PC-9 (cell line): ENCODE measurements at places on chromosomes 2 and 18. TPM values are rescaled to one million over a fixed set of nuclear protein-coding genes. Genes with fewer than 3 reads are reported as not detected.

GCG gene
- not detected in 2 replicates for total RNA-seq

DNA sequence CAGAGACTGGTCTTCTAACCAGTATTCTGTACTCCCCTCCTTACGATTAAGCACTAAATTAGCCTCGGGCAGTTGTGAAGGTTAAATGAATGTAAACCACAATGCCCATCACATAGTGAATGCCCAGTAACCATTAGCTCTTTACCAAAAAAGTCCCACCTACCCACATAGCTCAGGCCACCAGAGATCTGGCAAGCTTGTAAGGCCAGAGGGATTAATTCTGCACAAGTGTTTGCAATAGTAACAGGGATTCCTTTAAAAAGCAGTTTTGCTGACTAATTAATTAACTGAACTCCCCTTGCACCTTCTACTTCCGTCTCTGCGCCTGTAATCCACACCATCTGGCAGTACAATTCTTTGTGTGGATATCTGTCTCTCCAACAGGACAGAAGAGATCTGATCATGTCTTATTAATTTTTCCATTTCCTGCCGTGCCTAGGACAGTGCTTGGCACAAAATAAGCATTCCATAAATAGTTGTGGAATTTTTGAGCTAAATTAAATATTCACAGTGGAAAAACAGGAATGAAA is 36.2 kb upstream of the IGFBP2 start:
- no peak for DNase-seq

DNA sequence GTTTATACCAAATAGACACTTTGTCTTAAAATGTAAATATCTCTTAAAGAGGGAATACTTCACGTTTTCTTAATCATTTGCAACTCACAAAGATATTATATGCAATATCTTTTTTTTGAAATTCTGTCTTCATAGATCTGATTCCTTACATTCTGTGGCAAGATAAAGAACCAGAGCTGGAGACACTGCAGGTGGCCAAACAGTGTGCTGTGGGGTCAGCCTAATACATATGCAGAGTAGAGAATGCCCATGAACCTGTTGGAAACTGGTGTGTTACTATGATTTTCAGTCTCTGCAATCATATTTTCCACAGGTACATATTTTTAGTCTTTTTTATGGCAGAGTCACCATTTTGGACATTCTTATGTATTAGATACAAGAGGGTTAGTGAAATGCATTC is 229.6 kb upstream of the CHST9 start:
- DNase-seq = no peak

GRCh38 chr2:228819701-228820100 is 451.4 kb downstream of the PID1 start:
- DNase-seq = no peak

DNA sequence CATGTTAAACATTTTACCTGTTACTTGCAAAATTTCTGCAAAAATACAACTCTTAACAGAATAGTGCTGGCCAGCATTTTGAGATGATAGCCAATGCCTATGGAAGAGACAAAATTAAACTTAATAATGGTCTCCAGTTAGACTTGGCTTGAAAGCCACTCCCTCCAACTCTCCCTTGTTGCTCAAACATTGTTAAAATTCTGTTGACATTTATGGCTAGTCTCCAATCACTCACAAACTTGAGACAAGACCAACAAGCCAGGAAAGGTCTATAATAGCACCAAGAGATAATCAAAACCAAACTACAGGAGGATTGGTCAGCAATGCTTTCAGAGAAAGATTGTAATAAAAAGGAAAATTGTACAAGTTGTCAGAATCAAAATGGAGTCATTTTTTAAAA is 770.7 kb upstream of the NXPH2 start:
- no peak for DNase-seq

GRCh38 chr2:225398372-225398771 is 1.1 kb upstream of the NYAP2 start:
- DNase-seq = no peak

DNA sequence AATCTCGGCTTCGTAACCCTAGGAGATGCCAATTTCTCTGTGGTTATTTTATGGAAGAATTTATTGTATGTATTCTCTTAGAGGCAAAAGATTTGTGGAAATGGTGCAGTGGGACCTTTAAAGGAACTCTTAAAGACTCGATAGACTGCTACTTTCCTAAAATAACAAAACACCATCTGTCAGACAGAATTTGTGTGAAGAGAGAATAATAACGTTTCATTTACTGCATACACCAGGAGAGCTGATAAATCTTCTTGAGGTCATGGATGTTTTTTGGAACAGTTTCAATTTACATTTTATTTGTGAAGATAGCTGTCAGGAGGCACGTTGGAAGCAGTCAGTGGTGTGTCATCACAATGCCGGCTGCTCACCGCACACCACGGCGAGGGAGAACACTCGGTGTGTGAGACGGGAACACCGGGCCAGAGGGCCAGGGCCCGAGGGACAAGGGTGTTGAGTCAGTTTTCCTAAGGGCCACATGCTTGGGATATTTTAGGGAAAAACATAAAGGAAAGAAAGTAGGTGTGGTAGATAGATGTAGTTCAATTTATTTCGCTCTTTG is 1681.0 kb upstream of the DDX18 start:
- no peak for DNase-seq

C2orf15 gene
- 16.9 and 18.0 TPM in 2 replicates for total RNA-seq

NOSTRIN gene
- total RNA-seq = 0.48 and 0.68 TPM in 2 replicates

DNA sequence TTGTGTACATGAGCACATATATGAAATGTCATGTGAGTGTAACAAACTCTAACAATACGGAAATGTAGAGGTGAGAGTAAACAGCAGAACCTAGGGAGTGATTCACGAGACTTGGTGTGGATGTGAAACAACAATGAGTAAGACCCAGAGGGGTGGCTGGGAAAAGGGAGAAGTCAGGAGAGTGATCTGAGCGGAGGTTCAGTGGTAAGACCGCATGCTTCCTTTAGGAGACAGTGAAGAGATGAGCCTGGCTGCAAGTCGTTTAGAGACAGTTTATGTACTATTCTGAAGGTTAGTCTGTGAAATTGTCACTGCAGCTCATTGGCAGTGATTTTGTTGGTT is 150.6 kb downstream of the PRPF40A start:
- no peak for DNase-seq

DNA sequence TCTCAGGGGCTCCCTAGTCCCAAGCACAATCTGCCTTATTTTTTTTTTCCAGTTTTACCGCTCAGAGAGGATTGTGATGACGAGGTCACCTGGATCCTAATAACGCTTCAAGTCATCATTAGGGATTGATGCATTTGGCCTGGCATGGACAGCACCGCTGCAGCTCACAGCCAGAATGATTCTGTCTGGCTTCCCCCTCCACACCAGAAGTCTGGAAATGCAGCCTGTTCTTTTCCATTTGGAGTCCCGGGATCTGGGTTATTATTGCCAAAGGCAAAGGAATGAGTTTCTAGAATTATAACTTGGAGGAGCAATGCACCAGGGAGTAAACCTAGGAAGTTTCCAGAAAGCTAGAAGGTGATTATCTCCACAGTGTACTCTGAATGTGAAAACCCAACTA is 81.1 kb upstream of the TAF1B start:
- DNase-seq = no peak

- DNase-seq = no peak
Observed at GRCh38 chr18:62566199-62566598, 43.4 kb downstream of the ZCCHC2 start.

CRYGB gene
- not detected in 2 replicates for total RNA-seq

KANSL1L gene
- total RNA-seq = 8.6 and 8.8 TPM in 2 replicates

DNA sequence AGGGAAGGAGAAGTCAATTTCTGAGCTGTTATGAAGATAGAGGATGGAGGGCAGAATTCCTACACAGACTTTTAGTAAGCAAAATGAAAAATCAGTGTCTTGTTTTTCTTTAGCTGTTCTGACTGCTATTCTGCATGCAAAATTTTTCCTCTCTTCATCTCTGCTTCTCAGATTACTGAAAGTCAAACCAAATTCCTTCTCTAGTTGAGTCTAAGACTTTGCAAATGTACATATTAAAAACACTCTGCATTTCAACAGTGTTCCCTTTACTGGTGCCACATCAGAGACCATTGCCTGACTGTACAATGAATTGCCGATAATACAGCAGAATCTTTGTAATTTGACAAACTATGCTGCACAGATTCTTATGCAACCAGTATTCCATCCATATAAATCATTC is 198.8 kb downstream of the EXOC6B start:
- DNase-seq = no peak
